ENCODE measurements at places on chromosomes 2 and 18.

DNA sequence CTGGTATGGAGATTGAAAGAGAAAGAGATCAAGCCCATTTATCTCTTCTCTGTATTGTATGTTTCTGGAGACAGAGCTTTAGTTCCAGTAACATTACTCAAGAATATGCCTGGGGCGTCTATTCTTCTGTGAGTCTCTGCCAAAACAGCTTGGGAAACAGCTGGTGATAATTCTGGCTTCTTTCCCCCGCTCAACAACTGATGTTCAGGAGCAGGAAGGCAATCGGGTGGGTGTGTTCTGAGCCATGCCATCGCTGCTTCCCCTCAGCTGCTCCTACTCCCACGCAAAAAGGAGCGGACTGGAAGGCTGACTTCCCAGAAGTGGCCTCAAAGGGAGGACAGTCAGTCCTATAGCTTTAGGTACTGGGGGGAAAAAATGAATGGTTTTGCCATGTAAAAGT is 695.1 kb downstream of the PLCL1 start:
- no peak for DNase-seq

DNA sequence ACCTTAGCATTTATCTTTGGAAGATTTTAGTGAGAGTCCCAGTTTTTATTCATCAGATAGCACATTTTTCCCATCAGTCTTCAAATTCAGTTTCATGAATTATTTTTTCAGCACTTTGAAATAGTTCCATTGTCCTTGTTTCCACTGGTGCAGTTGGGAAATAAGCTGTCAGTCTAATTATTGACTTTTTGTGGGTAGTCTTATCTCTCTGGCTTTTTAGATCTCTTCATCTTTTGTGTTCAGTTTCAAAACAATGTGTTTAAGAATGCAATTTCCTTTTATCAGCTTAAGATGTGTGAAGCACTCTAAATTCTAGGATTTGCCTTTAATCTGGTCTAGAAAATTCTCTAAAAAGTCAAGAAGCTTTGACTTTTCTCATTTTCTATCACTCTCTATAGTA is 70.5 kb downstream of the GFPT1 start:
- DNase-seq, result no peak

DNA sequence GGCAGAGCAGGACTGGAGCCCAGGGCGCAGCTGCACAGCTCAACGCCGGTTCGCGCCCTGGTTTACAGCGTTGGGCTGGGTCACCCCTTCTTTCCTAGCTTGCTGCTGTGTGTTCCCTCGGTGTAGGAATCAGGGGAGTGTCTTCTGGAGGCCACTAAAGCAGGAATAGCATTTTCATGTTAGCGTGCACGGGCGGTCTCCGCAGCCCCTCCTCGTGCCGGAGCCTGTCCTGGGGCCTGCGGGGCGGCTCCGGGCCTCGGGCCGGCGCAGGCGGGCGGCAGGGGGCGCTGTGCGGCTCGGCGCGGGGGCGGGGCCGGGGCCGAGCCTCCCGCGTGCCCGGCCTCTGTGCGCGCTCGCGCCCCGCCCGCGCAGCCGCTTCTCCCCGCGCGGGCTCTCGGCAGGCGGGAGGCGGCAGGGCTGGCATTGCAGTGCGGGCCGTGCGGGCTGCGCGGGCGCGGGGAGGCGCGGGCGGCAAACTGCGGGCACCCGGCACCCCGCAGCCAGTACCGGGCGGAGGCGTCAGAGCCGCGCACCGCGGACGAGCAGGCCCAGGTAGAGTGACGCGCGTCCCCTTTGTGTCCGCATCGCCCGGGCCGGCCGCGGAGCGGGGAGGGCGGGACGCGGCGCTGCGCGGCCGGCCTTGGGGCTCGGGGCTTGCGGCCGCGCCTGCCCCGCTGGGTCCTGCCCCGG is at the start of gene RNF144A:
TSS of gene RNF144A (plus strand) at position 342 of the 690 bp plus-strand sequence. CDS start 79,515 bp downstream, outside the sequence.
- peak; percentile 53 for DNase-seq

DNA sequence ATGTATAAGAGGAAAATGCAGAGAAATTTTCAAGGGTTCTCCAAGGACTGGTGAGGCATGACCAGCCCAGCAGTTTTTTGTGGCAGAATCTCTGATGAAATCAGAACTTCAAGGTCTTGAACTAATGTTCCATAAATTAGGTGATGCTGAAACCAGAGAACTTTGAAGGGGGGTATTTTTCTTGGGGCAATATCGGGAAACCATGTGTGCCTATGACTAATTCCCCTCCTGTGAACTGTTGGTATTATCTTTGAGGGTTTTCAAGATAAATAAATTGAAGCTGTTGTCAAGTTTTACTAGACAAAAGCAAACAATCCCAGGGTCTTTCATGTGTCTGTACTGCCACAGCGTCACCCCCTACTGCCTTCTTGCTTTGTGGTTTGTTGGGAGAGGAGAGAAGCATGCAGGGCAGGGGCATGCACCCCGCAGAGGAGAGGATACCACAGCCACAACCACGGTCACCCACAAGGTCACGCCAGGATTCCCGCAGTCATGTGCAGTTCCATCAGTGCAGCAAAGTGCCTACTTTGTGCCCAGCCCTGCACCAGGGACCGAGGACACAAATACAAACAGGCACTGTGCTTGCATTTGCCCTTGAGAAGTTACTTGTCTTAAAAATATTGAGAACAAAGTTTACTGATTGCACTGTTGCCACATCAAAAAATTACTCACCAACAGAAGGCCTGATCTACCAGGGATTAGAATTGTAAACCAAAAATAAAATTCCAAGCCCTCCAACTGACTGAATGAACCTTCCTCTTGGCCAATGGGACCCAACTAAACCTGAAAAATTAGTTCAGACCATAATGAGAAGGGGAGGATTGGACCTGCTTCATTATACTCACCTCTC is 413.3 kb upstream of the TRIB2 start:
- no peak for DNase-seq

DNA sequence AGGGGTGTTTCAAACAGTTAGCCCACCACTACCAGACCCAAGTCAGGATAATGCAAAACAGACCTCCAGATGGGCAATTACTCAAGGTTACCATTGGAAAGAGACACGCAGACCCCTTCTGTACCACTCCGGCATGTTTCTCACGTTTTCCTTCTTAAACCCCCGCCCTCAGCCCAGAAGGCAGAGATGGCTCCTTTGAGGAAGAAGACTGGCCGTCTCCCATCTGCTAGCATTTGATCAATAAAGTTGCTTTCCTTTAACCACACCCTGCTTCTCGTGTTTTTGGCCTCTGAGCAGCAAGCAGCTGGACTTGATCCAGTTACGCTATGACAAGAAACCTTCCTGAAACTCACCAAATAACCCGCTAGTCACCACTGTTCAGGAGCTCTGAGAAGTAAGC is 1012.4 kb upstream of the GYPC start:
- DNase-seq, result no peak

GRCh38 chr2:128494640-128495321 is 176.1 kb upstream of the HS6ST1 start:
- no peak for DNase-seq

DNA sequence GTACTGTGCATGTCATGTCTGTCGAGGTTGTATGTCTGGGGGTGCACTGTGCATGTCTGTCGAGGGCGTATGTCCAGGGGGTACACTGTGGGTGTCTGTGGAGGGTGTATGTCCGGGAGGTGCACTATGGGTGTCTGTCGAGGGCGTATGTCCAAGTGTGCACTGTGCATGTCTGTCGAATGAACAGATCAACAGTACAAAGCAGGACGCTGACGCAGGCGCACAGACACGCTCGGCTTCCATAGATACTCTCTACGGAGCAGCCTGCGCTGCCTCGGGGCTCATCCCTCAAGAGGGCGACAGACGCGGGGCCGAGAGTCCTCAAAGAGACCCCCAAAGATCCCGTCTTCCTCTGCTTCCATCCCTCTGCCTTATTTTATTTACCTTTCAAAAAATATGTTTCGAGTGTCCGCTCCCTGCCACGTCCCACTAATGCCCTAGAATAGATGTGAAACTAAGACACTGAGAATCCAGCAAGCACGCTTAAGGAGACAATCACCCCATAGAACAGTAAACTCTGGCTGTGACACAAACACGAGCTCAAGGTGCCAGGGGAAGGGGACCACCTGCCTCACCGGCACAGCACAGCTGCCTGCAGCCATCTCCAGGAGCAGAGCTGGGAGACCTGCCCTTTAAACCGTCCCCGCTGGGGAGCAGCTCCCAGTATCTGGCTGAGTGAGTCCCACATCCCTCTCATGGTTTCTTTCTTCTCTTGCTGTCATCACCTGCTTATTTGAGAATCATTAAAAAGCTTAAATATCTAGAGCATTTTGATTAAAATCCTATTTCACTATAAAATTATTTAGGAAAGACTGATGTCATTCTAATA is 250.5 kb upstream of the MYT1L start:
- no peak for DNase-seq

DNA sequence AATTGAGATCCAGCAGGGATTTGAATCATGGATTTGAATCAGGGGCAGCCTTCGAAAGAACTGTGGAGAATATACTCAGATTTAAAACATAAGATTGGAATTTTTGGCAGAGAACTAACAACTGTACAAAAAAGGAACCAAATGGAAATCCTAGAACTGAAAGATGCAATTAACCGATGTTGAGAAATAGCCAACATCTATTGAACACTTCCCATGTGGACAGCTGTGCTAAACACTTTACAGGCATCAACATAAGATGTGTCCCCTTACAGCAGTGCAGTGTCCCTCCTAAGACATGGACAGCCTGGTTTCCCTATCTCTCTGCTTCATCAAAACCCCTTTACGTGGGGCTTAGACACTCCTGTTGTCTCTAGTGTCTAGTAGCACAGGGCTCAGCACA is 3.7 kb upstream of the IL1RN start:
- DNase-seq, result no peak

DNA sequence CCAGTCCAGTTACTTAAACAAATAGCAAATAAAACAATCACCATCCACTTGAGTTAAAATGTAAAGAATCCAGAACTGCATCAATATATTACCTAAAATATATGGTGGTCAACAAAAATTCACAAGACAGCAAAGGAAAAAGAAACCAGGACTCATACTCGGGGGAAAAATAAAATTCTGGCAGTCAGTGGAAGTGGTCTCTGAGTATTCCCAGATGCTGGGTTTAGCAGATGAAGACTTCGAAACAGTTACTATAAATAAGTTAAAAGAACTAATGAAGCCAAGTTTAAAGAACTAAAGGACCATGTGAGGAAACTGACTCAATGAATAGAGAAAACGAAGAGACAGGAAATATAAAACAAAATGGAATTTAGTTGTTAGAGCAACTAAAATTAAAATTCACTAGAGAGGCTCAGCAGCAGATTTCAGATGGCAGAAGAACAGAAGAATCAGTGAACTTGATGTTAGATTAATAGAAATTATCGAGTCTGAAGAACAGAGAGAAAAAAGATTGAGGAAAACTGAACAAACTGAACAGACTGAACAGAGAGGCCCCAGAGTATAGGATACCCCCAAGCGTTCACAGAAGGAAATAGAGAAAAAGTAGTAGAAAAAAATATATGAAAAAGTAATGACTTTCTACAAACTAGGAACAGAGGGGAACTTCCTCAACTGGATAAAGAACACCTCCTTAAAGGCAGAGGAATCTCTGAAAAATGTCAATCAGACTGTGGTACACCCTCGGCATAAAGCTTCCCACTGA is 27.9 kb downstream of the MGAT4A start:
- no peak for DNase-seq

GRCh38 chr2:136110526-136110925 is 7.4 kb downstream of the CXCR4 start:
- DNase-seq, result no peak

- no peak for DNase-seq
Observed at GRCh38 chr2:8006181-8006580, 675.7 kb upstream of the ID2 start.

GRCh38 chr2:186554850-186555671 is 34.8 kb upstream of the ITGAV start:
- DNase-seq, result no peak

- no peak for DNase-seq
Observed at GRCh38 chr2:48799601-48800000, 44.1 kb upstream of the LHCGR start.

GRCh38 chr18:50737127-50737526 is 82.7 kb downstream of the MRO start:
- no peak for DNase-seq

GRCh38 chr2:115364093-115364492 is 921.7 kb downstream of the DPP10 start:
- DNase-seq, result no peak

GRCh38 chr2:201248288-201248844 is 12.0 kb upstream of the CASP8 start:
- no peak for DNase-seq

DNA sequence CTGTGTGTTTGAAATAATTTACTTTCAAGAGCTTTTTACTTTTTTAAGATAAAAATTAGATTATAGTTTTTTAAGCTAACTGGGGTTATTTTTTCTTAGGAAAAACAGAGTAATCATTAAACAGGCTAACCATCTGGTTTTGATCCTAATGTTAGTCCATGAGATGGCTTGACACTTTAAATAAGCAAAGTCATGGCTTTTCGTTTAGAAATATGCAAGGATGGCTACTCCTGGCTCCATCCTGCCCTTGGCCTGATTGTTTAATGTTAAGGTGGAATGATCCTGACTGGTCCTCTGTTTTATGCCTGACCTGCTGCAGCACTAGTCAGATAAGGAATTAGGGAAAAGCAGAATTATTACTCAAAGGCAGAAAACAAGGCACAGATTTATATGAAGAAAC is 39.7 kb upstream of the PNPT1 start:
- DNase-seq, result no peak

- no peak for DNase-seq
Observed at GRCh38 chr2:240836781-240837467, 16.9 kb upstream of the KIF1A start.

GRCh38 chr18:74217476-74218143 is 69.3 kb downstream of the TIMM21 start:
- no peak for DNase-seq

- DNase-seq, result peak; percentile 15
Observed at GRCh38 chr2:147045113-147045512, 799.7 kb upstream of the ACVR2A start.

GRCh38 chr2:49807689-49808088 is 653.4 kb upstream of the FSHR start:
- DNase-seq, result no peak

DNA sequence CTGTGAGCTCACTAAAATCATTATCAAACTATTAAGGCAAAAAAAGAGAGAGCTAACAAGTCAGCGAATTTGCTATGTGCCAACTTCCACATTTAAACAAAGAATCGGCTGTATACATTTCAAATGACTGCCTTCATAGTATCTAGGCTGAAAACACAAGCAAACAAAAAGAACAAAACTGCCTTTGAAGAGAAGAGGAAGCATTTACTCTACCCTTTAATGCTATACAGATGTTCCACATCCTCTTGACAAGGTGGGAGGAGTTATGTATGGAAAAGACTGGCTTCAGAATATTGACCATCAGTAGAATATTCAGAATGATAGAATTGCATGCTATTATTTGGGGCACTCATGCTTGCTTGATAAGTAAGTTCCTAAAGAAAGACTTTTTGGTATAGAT is 741.7 kb downstream of the PLCL1 start:
- no peak for DNase-seq

DNA sequence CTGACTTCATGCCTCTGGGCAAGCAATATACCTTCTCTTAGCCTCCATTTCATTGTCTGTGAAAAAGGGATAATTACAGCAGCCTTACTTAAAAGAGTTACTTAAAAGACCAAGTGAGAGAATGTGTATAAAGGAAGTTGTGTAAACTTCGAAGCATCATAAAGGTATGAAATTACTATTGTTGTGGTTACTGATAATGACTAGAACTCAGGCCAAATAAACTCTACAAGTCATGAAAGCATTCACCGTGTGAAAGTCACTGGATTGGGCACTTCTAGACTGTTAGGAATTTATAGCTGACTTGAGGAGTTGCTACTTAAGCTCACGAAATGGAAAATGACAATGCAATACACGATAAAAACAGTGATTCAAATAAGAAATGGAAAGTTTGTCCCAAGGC is 67.4 kb upstream of the HAAO start:
- no peak for DNase-seq

Measured in central memory CD8-positive, alpha-beta T cell (primary cell).